ENCODE measurements at places on chromosomes 13 and 19.

DNA sequence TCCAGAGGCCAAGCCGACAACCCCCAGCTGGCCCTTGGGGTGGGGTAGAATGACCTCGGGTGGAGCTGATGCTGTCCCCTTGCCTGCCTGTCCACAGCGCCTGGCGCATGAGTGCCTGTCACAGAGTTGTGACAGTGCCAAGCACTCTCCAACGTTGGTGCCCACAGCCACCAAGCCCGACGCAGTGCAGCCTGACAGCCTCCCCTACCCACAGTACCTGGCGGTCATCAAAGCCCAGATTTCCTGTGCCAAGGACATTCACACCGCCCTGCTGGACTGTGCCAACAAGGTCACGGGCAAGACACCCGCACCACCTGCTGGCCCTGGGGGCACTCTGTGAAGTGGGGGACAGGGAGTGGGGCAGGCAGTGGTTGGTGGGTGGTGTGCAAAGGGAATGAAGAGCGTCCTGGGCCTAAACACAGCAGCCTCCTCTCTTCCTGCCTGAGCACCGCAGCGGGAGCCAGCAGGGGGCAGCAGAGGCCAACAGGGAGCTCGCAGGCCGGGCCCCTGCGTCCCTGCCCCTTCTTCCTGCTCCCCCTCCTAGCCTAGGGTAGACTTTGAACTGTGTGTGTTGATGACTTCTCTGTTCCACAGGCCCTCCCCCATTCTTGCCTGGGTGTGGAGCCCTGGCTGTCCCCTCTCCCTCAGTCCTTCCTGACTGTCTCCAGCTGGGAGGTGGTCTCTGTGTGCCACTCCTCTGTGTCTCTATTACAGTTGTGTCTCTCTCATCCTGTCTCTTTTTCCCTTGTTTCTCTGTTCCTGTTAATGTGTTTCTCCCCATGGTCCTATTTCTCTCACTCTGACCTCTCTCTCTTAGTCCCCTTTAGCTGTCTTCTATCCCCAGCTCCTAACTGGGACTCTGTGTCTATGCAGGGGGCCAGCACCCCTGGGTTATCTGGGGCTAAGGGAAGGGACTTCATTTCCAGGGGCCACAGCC lies 6.5 kb downstream of the MED29 start:
- peak; percentile 90 for DNase-seq

GRCh38 chr19:15399635-15400034 lies 19.2 kb downstream of the AKAP8L start:
- DNase-seq = no peak

- DNase-seq = no peak
These were observed 7.3 kb upstream of the GADD45B start for GRCh38 chr19:2468596-2468995.

GRCh38 chr19:29375429-29376119 lies 150.2 kb upstream of the VSTM2B start:
- DNase-seq = no peak

GRCh38 chr19:50242581-50242980 lies 39.2 kb downstream of the MYH14 start:
- DNase-seq = peak; percentile 9

DNA sequence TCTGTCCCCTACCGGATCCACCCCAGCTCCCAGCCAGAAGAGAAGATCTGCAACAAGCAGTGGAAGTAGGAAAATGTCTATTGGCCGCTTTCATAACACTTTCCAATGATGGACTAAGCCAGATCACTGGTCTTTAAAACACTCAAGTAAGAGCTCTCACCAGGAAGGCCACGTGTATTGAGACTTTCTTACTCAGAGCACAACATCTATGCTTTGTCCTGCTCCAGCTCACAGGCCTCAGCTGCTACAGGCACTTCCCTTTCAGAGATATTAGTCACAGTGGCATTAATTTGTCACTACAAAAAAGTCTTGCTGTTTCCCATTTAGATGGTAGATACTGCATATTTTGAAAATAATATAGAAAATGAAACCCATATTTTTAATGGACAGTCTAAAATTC lies 164.2 kb downstream of the ABCC4 start:
- peak; percentile 69 for DNase-seq

DNA sequence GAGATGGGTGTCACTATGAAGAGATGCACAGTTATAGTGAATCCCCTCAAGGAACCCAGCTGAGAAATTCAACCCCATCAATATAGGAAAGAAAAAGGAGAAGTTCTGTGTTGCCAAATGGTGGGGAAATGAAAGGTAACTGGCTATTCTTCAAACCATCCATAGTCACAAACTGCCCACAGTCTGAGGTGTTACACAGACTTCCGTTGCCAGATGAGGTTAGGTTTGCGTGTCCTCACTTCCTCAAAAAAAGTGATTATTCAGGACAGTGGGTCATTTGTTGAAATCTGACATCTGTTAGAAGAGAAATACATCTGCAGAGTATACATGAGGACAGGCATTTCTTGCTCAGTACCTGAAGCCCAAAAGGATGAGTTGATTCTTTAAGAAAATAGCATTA lies 9.0 kb downstream of the SIGLEC5 start:
- peak; percentile 84 for DNase-seq

GRCh38 chr13:35917252-35917941 lies 213.8 kb downstream of the DCLK1 start:
- DNase-seq = no peak

- no peak for DNase-seq
These were observed 74.4 kb downstream of the ARHGAP35 start for GRCh38 chr19:46935066-46935663.

GRCh38 chr13:43397111-43397510 lies 373.7 kb downstream of the DNAJC15 start:
- DNase-seq = no peak

DNA sequence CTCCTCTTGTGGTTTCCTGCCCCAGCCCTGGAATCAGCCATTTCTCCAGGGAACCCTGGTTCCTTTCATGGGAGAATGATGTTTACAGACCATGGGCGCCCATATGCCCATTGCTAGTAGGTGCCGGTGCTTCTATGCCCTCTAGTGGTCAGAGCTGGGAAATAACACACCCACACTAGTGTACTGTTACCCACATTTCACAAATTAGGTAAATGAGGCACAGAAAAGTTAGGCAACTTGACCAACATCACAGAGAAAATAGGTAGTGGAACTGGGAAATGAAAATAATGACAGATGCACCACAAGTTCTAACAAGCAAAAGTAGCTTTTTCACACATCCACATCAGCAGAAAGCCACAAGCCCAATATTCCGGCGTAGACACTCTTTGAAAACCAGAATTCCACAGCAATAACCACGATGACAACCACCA lies 1.3 kb upstream of the CEACAM3 start:
- peak; percentile 82 for DNase-seq

GRCh38 chr19:47419030-47419783 lies at the start of gene MEIS3:
Gene MEIS3 (minus strand): TSS chr19:47419527. CDS start chr19:47419081, 446 bp downstream.
- no peak for DNase-seq

DNA sequence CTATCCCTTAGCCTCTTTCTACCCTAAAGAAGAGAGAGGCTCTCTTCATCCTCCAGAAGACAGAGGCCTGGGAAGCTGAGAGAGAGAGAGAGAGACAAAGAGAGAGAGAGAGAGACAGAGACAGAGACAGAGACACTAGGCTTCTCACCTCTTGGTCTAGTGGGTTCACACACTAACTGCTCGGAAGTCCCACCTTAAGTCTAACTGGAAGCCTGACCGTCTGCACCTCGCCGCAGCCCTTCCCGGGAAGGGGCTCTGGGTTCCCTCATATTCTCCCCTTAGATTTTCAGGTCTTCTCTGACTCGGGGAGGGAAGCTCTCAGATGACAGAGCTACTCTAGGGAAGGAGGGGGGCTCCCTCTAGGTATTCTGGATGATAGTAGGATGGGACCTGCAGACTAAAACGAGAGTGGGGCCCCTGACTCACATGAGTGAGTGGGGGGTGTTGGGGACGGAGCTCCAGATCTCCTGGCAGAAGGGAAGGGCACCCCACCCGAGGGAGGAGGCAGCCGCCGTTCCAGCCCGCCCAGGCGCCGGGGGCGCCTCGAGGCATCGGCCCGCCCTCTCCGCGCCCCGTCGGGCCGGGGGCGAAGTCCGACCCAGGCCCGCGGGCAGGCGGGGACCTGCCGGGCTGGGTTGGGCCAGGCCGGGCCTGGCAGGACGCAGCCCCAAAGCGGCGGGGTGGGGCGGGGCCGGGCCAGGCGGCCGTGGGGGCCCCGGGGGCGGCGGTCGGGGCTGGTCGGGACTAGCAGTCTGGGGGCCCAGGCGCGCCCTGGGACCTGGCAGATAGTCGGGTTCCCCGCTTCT lies 2.0 kb upstream of the JUNB start:
- DNase-seq = no peak

DNA sequence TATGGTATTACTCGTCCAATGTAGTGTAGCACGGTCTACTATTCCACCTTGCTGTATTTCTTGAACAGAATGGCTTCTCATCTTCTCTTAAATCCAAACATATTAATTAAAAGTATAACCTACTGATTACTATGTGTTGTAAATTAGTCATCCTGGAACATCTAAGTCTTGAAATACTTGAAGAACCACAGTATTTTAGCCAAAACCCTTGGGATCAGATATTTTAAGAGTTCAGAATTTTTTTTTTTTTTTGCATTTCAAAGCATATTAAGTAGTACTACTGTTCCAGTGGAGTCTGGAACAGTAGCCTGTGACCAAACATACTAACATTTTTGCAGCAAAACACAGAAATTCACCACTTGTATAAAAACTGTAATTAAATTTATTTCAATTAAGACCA lies 30.1 kb downstream of the ZC3H13 start:
- no peak for DNase-seq

DNA sequence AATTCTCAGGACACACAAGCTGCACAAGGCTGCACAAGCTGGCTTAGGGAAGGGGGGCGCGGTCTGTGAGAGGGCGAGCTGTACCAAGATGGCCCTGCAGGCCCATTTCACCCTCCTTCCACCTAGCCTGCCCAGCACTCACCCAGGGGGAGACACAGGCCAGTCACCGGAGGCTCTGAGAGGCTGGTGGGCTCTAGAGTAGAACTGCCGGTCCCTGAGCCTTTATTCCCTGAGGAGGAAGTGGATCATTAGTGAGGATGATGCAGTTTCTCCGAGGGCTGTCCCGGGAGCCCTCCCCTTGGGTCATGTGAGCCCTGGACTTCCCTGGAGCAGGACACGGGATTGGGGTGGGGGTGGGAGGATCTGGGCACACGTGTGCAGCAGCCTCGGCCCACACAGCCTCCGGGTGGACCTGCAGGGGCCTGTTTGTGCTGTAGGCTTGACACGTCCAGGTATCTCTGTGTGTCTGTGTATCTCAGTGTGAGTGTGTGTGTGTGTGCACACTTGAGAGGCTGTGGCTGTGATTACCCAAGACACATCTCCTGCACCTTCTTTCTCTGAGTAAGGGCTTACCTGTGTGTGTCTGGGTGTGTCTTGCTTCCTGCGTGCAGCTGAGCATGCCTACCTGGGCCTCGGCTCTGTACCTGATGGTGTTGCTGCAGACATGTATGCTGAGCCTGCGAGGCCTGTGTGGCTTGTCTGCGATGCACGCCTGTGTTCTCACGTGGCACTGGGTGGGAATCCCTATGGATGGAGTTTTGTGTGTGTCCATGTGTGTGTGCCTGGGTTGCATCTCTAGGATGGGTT lies at the start of gene ACP5:
Gene ACP5 (minus strand): TSS at position 195 of the 807 bp plus-strand sequence. CDS start 328 bp downstream, outside the sequence.
- DNase-seq = peak; percentile 78

- DNase-seq = no peak
These were observed 899.8 kb downstream of the GPC5 start for GRCh38 chr13:92297971-92298942.

- peak; percentile 33 for DNase-seq
These were observed 385.1 kb upstream of the HTR2A start for GRCh38 chr13:47281991-47282390.

GRCh38 chr13:41274881-41275280 lies 11.5 kb upstream of the MTRF1 start:
- no peak for DNase-seq
